Activated T-helper 1 cell treated with Interleukin-2 at 50 U/mL for 16 hours (primary cell): ENCODE measurements at places on chromosomes 1 and 21.

GRCh38 chr21:44866780-44867179 lies 6.7 kb downstream of the PTTG1IP start:
- DNase-seq, result no peak

GRCh38 chr1:43044572-43045361 lies 86.1 kb upstream of the SLC2A1 start:
- no peak for DNase-seq

GRCh38 chr21:33302055-33302454 lies 22.7 kb upstream of the IFNAR1 start:
- DNase-seq, result no peak

GRCh38 chr1:156929596-156930238 lies 9.3 kb downstream of the LRRC71 start:
- DNase-seq, result no peak

GRCh38 chr1:20538227-20538626 lies 14.1 kb upstream of the FAM43B start:
- DNase-seq, result no peak

- no peak for DNase-seq
Measured at GRCh38 chr1:234477386-234478151, 1.4 kb downstream of the TARBP1 start.

DNA sequence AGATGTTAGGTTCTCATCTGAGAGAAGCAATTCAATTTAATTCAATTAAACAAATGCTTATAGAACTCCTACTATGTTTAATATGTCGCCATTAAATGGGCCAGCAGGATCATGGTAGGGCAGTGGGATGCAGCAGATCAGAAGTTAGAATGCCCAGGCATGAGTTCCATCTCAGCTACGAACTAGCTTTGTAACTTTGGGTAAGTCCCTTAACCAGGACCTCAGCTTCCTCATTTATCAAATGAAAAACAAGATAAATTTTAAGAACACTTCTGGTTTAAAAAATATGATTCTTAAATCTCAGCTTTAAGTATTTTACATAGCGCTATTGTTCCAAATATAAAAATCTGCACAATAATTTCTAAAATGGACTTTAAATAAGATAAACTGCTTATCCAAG lies 67.5 kb upstream of the GFI1 start:
- no peak for DNase-seq

- DNase-seq, result no peak
Measured at GRCh38 chr21:46482225-46482845, 23.6 kb downstream of the DIP2A start.

- DNase-seq, result no peak
Measured at GRCh38 chr1:154155251-154155650, 378 bp upstream of the NUP210L start.

DNA sequence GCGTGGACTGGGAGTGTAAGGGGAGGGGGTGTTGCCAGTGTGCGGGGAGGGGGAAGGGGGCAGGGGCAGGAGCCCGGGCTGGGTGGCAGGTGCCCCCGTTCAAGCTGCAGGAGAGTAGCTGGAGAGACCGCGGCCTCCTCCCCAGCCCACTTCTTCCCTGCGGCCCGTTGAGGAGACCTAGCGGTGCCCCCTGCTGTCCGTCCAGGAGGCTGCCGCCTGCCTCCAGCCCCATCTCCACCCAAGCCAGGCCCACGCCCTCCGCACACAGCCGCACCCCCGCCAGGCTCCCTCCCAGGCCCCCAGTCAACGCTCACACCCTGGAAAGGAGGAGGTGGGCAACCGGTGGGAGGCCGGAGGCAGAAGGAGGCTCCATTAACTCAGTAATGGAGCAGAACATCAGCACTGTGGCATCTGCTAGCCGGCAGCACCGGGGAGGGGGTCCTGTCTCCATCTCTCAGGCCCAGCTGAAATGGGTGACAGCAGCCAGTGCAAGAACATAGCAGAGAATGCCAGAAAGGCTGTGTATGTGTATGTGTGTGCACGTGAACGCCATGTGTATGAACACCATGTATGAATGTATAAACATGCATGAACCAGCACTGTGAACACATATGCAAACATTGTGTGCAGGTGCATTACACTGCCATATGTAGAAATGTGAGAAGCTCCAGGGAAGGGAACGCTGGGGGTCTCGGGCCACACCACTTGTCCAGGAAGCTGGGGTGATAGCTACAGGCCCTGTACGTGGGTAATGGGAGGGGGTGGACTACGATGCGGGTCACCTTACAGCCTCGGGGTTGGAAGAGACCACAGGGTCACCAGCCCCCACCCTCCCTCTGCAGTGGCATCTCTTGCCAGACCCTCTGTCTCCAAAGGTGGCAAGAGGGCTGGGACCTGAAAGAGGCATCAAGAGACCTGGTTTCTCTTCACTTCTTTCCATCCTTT lies 84.6 kb downstream of the SYT2 start:
- peak; percentile 27 for DNase-seq

DNA sequence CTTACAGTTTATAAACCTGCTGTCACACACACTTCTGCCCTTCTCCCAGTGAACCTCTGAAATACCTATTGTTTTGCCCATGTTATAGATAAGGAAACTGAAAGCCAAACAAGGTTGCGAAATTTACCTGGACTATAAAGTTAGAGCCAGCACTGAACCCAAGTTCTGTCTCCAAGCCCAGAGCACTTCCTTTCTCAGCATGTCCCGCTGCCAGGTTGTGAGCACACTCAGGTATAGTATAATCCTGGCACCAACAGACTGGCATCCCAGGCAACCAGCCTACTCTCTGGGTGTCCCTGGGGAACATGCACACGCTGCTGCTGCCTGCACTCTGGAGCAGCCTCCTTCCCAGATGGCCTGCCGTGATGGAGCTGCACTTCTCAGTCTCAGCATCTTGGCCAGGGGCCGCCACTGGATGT lies 45.1 kb downstream of the PGBD5 start:
- no peak for DNase-seq

GRCh38 chr1:95974586-95974985 lies 740.6 kb downstream of the RWDD3 start:
- no peak for DNase-seq

GRCh38 chr1:86416343-86416742 lies 7.6 kb upstream of the CLCA2 start:
- DNase-seq, result no peak
